Fibroblast of the aortic adventitia (primary cell): ENCODE measurements at places on chromosomes 12 and 14.

DNA sequence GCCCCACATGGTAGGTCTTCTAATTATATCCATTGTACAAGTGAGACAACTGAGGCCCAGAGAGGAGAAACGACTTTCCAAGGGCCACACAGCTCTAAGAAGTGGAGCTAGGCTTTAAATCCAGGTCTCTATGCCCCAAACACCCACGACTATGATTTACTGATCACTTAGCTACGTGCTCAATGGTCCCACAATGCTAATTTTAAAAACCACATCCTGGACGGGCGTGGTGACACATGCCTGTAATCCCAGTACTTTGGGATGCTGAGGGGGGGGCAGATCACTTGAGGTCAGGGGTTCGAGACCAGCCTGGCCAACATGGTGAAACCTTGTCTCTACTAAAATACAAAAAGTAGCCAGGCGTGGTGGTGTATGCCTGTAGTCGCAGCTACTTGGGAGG lies 8.4 kb upstream of the MLEC start:
- DNase-seq, result no peak

DNA sequence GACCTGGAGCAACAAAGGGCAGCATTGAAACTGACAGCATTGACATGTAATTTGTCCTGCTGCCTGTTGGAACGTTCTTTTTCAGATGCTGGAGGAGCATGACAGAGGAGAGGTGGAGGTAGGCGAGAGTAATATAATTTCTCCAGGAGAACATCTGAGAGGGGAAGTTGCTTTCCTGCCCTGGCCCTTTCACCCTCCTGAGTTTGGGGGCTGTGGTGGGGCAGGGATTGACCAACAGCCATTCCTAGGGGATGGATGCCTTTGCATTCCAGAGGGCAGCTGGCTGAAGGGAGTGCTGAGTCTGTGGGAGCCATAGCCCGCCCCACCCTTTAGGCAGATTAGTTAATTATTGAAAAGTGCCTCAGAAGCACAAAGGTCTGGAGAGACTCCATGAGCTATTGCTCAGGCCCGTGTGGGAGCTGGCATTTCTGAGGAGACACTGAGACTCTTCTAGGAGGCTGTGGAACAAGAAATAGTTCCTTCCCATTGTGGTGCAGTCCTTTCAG lies 73.5 kb downstream of the ARF6 start:
- DNase-seq, result peak; percentile 60

DNA sequence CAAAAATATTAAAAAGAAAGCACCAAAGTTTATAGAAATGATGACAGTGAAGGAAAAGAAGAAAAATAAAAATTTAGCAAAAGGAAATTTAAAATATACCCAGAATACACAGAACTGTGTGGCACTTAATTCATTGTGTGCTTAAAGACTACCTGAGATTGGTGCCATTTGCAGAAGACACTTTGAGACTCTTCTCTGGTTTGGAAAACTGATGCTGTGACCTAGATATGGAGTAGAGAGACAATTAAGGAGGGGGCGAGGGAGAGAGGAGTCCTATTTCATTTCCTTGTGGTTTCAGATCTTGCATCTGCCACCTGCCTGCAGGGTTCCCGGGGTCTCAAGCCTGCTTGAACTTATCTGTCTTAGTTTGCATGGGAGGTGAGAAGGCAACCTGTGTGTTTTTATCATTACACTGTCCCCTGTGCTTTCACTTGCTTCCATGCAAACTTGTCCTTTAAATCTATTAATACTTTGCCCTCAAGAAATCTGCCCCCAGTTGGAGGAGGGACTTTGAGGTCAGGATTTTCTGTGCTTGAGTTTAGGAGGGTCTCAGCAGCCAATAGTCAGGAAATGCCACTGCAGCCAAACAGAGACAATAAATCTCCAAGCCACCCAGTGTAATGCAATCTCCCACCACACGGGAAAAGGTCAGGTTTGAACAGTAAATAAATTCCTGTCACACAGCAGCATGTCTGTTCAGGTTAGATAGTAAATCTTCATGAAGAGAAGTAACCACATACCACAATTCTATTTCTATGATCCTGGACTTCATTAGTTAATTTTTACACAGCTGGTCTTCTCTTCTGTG lies 119.4 kb downstream of the CAND1 start:
- DNase-seq, result no peak

- no peak for DNase-seq
Observed at GRCh38 chr14:34571771-34572170, 32.3 kb upstream of the EAPP start.

DNA sequence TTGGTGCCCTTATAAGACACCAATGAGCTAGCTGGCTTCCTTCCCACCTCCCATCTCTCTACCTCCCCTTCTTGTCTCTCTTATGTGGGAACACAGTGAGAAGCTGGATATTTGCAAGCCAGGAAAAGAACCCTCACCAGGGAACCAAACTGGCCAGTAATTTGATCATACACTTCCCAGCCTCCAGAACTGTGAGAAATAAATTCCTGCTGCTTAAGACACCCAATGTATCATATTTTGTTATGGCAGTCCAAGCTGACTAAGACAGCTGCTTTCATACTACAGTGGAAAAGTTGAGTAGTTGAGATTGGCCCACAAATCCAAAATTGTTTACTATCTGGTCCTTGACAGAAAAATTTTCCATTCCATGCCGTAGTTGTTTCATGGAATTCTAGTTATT lies 269.0 kb downstream of the KCNH5 start:
- DNase-seq, result no peak

DNA sequence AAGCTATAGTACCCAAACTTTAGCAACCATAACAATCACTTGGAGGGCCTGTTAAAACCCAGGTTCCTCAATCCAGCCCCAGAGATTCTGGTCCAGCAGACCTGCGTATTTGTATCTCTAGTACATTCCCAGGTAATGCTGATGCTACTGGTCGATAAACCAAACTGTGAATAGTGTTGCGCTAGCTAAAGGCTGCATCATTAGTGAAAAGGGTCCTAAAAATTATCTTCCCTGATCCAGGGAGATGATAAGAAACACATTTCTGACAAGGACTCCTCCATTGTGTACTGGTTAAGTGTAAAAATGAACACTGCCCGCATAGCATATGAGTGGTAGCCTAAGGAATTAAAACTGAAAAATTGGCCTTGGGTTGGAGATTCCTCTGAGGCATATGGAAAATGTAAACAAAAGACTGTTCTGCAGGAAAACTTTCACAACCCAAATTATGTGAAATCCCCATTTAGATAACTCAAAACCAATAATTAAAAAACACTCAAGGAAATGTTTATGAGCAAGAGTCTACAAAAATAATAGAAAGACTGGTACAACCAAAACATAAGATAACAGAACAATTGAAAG lies 322.7 kb downstream of the CEP128 start:
- no peak for DNase-seq

- no peak for DNase-seq
Observed at GRCh38 chr14:93092606-93093556, 22.8 kb downstream of the ITPK1 start.

GRCh38 chr14:73777420-73777819 lies 63.2 kb upstream of the PNMA1 start:
- DNase-seq, result no peak

- DNase-seq, result no peak
Observed at GRCh38 chr12:68121143-68121542, 38.4 kb downstream of the IFNG start.

- DNase-seq, result no peak
Observed at GRCh38 chr14:101918065-101918989, 46.0 kb upstream of the DYNC1H1 start.

- DNase-seq, result no peak
Observed at GRCh38 chr14:101335061-101335661, 226.1 kb upstream of the DIO3 start.

DNA sequence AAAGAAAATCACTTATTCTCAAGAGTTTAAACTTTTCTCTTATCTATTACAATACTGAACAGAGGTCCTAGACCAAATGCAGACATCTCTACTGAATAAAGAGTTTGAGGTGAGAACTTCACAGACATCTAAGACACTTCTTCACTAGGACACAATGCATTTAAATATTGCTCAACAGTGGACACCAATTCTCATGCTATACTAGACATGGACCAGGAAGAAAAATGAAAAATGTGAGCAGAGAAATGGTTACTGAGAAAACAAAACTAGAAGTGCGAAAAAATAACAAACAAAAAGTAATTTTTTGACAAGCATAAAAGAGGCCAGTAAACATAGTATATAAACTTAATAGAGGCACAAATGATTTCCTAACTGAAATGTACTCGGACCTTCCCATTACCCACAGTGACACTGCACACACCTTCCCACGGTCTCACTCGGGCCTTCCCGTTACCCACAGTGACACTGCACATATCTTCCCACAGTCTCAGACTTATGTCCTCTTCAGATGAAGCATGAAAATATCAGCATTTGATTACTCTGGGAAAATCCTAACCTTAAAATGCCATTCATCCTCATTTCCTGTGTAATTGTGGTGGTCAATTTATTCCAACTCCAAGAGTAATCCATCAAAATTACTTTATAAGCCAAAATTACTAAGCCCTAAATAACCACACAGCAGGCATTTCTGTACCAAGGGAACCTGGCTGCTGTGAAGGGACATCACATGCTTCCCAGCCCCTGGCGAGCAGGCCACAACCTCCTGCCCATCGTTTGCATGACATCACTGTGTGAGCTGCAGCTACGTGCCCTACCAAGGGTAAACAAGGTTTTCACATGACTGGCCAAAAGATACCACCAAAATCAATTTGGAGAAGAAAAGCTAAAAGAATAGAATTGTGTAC lies 6.4 kb downstream of the SLC15A4 start:
- DNase-seq, result peak; percentile 77

GRCh38 chr14:78202163-78202562 lies 32.0 kb downstream of the NRXN3 start:
- no peak for DNase-seq

- DNase-seq, result no peak
Observed at GRCh38 chr12:252636-253035, 10.0 kb downstream of the SLC6A13 start.

DNA sequence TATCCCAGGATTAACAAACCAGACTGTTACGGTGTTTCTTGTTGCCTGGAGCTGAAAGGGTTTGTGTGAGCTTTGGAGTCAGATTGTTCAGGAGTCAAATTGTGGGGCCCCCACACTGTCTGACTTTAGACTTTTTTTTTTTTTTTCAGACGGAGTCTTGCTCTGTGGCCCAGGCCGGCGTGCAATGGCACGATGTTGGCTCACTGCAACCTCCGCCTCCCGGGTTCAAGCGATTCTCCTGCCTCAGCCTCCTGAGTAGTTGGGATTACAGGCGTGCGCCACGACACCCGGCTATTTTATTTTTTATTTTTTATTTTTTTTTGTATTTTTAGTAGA lies 847 bp downstream of the TSFM start:
- DNase-seq, result no peak

DNA sequence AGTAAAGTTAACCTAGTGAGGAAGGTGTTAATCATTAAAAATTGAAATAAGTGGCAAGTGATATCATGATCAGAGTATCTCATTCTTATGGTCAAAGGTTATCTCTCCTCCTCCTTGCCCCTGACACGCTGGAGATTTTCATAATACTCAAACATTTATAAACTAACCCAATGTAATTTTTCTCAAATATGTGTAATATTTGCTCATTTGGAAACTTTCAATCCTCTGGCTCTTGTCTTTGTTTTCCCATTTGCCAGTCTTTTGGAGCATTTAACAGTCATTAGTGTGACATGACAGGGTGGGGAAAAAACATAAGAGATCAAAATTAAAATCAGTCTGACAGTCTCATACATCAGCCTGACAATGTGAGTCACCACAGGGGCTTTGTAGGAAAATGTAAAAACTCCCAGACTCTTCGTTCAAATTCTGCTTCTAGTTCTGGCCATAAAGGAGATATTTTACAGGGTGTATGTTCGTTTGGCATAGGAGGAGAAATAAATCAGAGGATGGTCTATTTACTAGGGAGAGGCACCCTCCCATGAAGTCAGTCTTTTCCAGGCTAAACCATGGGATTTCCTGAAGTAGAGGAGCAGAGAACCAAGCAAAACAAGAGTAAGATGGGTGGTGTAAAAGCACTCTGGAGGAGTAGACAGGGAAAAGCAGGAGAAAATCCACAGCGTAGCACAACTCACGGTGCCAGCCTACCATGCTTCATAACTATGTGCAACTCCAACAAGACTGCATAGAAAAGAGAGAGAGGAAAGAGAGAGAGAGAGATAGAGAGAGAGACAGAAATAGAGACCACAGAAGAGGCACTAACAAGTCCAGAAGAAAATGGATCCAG lies 369.2 kb upstream of the PDE3A start:
- no peak for DNase-seq

DNA sequence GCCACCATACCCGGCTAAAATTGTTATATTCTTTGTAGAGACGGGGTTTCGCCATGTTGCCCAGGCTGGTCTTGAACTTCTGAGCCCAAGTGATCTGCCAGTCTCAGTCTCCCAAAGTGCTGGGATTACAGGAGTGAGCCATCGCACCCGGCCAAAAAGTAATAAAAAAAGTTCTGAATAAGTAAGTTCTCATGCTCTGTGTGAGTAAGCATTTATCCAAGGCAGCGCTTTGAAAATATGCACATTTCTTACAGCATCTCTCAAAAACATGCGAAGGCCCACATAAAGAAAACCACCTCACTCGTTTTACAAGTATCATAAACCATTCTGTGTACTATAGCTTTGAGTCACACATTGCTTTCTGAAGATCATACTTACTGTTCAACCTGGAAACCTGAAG lies 8.6 kb downstream of the GIT2 start:
- no peak for DNase-seq

GRCh38 chr14:34592623-34593022 lies 37.3 kb downstream of the SNX6 start:
- no peak for DNase-seq

GRCh38 chr14:22564463-22564862 lies 24.6 kb downstream of the DAD1 start:
- no peak for DNase-seq

GRCh38 chr14:34175574-34175973 lies 224.7 kb upstream of the EGLN3 start:
- DNase-seq, result no peak

DNA sequence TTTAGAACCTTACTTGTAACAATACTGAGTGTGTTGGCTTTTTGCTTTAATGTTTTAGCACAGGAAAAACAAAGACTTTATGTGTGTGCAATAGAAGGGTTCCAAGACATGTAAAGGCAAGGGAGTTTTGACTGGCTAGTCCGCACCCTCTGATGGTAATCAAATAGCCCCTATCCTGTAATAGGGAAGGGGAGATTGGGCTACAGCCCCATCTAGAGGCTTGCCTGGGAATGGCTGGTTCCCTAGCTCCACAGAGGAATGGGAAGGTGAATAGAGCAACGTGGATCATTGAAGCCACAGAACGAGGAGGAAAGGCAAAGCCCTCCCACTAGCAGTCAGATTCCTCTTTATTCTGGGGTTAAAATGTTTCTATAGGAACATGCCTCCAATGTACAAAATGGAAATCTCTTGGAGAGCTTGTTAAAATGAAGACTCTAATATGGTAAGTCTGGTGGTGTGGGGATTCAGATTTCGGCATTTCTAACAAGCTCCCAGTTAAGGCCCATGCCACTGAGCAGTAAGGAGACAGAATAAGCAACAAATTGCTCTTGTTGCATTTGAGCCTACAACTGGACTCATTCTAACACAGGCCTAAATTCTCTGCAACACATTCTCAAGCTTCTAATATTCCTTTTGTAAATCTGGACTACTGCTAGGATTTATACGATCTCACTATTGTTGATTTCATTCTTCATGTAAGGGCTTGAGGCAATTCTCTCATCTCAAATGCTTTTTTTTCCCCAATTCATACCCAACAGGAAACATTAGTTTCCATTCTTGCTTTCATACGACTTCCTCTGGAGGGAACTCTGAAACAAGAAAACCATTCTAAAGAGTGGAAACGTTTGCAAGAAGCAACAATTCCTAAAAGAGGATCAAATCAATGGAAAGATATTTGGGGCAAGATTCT lies 57.1 kb downstream of the NIN start:
- peak; percentile 41 for DNase-seq

GRCh38 chr12:110217996-110218674 lies 62.9 kb upstream of the ATP2A2 start:
- DNase-seq, result no peak
